Progenitor cell of endocrine pancreas (in vitro differentiated cells): ENCODE measurements at places on chromosomes 2 and 18.
A peak's percentile ranks its signal among the peaks of the same experiment; 100 is the strongest.

GRCh38 chr2:47569658-47570475 is 166.9 kb downstream of the MSH2 start:
- H3K4me1 ChIP-seq = peaks cover 12% of the 10 kb centered on the region
- peak overlapping the region; percentile 58 for H3K4me3 ChIP-seq
- DNase-seq = peak; percentile 33
- no peaks in the 10 kb centered on the region for H3K36me3 ChIP-seq
- H3K27me3 ChIP-seq = peaks cover 85% of the 10 kb centered on the region

GRCh38 chr2:27249159-27249890 is 13.5 kb downstream of the SLC30A3 start:
- peaks cover 33% of the 10 kb centered on the region for H3K27me3 ChIP-seq
- no peaks in the 10 kb centered on the region for H3K36me3 ChIP-seq
- DNase-seq = no peak
- H3K4me1 ChIP-seq = no peaks in the 10 kb centered on the region

DNA sequence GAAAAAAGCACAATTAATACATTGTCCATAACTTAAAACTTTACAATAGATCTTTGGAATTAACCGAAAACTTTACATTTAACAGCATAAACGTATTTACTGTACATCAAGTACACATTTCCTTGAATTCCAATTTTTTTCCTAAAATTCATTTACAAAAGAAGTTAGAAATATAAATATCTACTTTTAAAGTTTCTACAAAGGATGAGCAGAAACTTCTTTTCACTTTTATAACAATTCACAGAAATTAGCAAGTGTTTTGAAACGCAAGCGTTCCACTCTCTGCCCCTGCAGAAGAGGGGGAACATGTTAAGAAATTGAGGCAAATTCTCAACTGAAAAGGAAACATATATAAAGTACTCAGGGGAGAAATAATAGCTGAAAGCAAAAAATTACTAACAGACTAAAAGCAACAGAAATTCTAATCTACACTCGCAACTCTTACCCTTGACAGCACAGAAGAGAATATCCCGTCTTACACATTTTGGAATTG is 1.5 kb downstream of the NFE2L2 start:
- no peaks in the 10 kb centered on the region for H3K27me3 ChIP-seq
- H3K4me3 ChIP-seq = peak overlapping the region; percentile 84
- peak overlapping the region; percentile 97 for H3K27ac ChIP-seq
- peaks cover 41% of the 10 kb centered on the region for H3K4me1 ChIP-seq
- peaks cover 12% of the 10 kb centered on the region for H3K36me3 ChIP-seq

DNA sequence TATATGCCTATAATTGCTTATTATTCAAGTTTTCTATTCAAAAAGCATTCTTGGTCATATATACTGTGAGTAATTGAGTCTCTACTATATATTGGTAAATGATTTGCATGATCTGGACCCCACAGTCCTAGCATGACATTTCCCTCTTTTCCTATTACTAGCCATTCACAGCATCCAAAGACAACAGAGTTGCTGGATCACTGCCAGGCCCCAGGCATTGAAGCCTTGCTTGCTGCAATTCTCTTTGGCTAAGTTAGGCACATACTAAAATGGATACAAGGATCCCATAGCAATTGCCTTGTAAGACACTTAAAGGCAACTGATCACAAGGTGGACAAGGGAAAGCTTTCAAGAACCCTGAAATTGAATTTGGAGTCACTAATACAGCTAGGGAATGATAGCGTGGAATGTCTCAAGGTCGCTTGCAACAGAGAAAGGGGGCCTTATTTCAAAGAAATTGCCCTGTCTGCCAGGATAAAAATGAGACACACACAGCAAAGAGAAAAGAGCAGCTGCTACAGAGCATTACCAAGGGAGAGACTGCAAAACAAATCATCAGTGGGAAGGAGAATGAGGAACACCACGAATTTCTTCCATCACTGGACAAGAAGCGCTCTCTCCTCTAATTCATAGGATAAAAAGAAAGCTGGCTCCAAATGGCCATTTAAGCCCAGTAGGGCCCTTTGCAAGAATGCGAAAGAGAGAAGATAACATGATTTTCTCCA is 77.1 kb upstream of the EPHA4 start:
- H3K36me3 ChIP-seq = no peaks in the 10 kb centered on the region
- no peak for DNase-seq
- no peak overlapping the region for H3K4me3 ChIP-seq
- no peaks in the 10 kb centered on the region for H3K4me1 ChIP-seq
- no peak overlapping the region for H3K27ac ChIP-seq
- H3K27me3 ChIP-seq = no peaks in the 10 kb centered on the region

DNA sequence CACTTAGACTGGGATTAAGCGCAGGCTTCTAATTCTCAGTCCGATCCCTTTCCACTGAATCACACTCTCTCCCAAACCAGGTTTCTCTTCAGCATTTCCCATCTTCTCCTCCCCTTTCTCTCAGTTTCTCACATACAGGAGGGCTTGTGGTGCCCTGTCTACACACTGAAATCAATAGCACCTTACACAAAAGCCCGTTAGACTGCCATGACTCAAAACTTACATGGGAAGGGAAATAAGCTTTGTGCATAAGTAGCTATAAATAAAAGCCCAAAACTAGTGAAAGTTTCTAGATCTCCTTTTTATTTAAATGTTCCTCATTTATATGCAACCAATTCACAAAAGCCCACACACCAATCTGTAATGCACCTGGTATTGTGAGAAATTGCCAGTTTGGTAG is 318.4 kb downstream of the TXNL1 start:
- H3K27me3 ChIP-seq = peaks cover 17% of the 10 kb centered on the region
- H3K4me1 ChIP-seq = no peaks in the 10 kb centered on the region
- no peaks in the 10 kb centered on the region for H3K36me3 ChIP-seq
- DNase-seq = no peak

DNA sequence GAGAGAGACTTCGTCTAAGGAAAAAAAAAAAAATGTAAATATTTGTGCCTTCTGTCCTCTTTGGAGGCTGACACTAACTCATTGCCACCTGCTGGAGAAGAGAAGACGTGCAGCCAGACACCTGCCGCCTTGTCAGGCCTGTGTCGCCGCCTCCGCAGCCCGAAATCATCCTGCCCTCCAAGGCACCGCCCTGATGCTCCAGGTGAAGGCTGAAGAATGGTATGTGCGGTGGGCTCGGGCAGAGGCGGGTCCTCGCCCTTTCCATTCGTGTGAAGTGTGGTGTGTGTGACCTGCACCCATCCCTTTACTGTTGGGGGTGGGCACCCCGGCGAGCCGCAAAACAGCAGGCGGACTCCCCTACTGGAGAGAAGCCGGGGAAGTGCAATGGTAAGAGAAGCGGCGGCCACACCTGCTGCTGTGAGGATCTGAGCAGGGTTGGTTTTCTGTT is 60.4 kb downstream of the FAM161A start:
- H3K4me1 ChIP-seq = no peaks in the 10 kb centered on the region
- DNase-seq = peak; percentile 71
- no peaks in the 10 kb centered on the region for H3K36me3 ChIP-seq

DNA sequence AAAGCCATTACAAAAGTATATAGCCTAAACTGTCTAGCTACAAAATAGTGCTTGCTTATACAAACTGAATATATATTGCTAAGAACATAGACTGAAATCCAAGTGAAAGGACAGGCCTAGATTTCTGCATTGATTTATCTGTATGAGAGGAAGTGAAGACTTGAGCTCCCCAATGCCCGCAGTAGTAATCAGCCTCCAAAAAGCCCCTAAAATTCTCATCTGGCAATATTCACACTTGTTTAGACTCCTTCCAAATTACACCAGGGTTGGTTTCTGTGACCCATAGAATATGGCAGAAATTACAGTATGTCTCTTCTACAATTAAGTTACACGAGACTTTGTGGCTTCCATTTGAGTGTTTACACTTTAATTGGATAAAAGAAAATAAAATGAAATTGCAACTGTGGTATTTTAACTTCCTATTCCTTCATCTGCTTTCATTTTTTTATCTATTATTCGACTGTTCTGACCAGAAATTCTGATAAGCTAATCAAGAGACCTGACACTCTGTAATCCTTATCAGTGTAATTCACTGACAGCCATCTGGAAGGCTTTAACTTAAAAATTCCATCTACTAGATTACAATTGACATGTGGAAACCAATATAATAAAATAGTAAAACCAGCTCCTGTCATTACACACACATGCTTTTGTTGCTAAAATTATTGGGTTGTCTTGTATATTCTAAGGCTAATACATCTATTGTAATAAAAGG is 21.1 kb downstream of the ABCB11 start:
- DNase-seq = no peak
- H3K27me3 ChIP-seq = peaks cover 12% of the 10 kb centered on the region
- no peak overlapping the region for H3K27ac ChIP-seq
- H3K4me3 ChIP-seq = no peak overlapping the region
- H3K36me3 ChIP-seq = no peaks in the 10 kb centered on the region

GRCh38 chr2:161135951-161136593 is 24.2 kb upstream of the TANK start:
- H3K4me1 ChIP-seq = peaks cover 25% of the 10 kb centered on the region
- no peaks in the 10 kb centered on the region for H3K36me3 ChIP-seq
- no peak for DNase-seq
- no peak overlapping the region for H3K27ac ChIP-seq
- H3K27me3 ChIP-seq = no peaks in the 10 kb centered on the region
- H3K4me3 ChIP-seq = no peak overlapping the region

DNA sequence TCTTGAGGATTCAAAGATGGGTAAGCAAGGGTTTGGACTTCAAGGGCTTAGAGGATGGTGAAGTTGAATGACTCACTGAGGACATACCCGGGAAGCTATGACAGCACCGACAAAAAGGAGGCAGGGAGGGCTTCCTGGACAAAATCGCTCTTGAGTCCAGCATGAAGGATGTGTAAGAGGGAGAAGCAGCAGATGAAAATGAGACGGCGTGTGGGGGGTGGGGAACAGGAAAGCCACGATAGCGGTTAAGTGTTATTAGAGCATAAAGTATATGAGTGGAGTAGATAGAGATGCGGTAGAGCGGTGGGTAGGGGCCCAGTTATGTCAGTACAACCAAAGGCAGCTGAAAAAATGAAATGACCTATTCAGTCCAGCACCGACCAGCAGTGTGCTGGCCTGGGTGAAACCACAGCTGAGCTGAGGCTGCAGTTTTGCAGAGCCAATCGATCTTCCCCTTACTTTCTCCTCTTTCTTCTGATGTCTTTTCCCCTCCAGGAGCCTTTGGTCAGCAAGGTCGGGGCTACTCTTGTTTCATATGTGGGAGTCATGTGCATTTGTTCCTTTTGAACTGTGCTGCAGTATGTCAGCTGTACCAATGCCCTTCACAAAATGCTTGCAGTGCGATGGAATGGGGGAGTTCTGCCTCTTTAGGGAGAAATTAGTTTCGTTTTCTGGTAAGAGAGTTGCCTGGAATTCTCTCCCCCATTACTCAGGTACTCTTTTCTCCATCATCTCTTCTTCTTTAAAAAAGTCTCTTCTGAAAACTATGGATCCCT is 2.0 kb upstream of the THUMPD2 start:
- peaks cover 15% of the 10 kb centered on the region for H3K4me1 ChIP-seq
- peak overlapping the region; percentile 83 for H3K4me3 ChIP-seq
- no peak overlapping the region for H3K27ac ChIP-seq
- peaks cover 3% of the 10 kb centered on the region for H3K27me3 ChIP-seq
- DNase-seq = no peak
- peaks cover 5% of the 10 kb centered on the region for H3K36me3 ChIP-seq

- no peaks in the 10 kb centered on the region for H3K27me3 ChIP-seq
- no peak for DNase-seq
- no peaks in the 10 kb centered on the region for H3K36me3 ChIP-seq
- peaks cover 32% of the 10 kb centered on the region for H3K4me1 ChIP-seq
Measured at GRCh38 chr2:142694282-142694681, 183.2 kb upstream of the KYNU start.

- DNase-seq = no peak
- peaks cover 19% of the 10 kb centered on the region for H3K4me1 ChIP-seq
- H3K36me3 ChIP-seq = no peaks in the 10 kb centered on the region
- H3K4me3 ChIP-seq = no peak overlapping the region
- H3K27me3 ChIP-seq = no peaks in the 10 kb centered on the region
Measured at GRCh38 chr2:228649876-228650275, 468.4 kb upstream of the SPHKAP start.

DNA sequence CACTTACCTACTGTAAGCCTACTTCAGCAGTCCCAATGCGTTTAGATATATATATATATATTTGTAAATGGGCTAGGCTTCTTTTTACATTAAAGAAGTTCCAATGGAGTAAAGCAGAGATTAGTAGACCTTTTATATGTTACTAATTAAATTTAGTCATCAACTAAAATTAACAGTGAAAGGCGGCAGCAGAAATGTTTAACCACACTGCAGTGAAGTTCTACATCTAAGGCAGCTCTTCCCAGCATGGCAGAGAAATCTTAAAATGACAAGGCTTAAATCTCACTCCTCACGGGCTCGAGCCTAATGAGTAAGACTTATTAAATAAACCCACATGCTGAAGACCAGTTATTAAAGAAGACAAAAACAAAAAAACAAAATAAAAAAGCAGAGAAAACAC is 19.1 kb upstream of the KANSL1L start:
- no peak overlapping the region for H3K27ac ChIP-seq
- H3K4me3 ChIP-seq = no peak overlapping the region
- no peaks in the 10 kb centered on the region for H3K27me3 ChIP-seq
- no peak for DNase-seq

- peaks cover 1% of the 10 kb centered on the region for H3K36me3 ChIP-seq
- H3K27me3 ChIP-seq = no peaks in the 10 kb centered on the region
- no peak overlapping the region for H3K27ac ChIP-seq
- DNase-seq = no peak
Measured at GRCh38 chr2:110883406-110883805, 151.0 kb downstream of the ACOXL start.

DNA sequence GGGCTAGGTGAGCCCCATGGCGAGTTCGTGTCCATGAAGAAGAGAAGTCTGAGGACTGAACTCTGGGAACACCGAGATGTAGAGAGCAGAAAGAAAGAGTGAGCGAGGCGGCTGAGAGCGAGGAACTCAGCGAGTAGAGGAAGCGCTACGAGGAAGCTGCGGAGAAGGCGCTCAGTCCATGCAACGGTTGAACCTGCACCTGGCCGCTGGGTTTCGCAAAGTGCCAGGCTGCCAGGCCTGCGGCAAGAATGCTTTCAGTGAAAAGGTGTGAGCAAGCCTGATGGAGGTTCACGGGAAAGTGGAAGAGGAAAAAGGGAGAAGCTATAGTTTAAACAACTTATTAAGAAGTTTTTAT is 251.0 kb upstream of the TMEM200C start:
- peaks cover 11% of the 10 kb centered on the region for H3K4me1 ChIP-seq
- no peak for DNase-seq
- no peaks in the 10 kb centered on the region for H3K36me3 ChIP-seq
- no peaks in the 10 kb centered on the region for H3K27me3 ChIP-seq
- no peak overlapping the region for H3K4me3 ChIP-seq
- H3K27ac ChIP-seq = no peak overlapping the region

DNA sequence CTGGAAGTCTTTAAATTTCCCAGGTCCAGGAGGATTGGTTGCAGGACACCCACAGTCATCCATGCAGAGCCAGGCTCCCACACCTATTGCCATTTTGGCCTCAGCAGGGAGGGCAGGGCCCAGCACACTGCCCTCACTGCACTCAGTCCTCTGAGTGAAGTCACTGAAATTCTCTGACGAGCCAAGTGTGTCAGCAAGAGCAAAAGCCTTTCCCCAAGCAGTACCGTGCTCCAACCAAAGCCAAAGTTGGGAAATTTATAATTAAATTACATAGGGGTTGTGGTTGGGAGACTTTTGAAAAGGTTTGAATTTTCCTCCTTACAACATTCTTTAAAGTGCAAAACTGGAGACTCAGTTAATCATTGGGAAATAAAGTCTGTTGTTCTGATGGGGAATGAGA is 98.5 kb upstream of the CD226 start:
- no peaks in the 10 kb centered on the region for H3K4me1 ChIP-seq
- no peak overlapping the region for H3K27ac ChIP-seq
- peaks cover 12% of the 10 kb centered on the region for H3K36me3 ChIP-seq
- H3K27me3 ChIP-seq = no peaks in the 10 kb centered on the region
- DNase-seq = no peak
